ENCODE measurements at places on chromosomes 2 and 18.

- peak; percentile 28 for DNase-seq
Observed at GRCh38 chr2:27262379-27263286, at the start of gene SLC30A3. Gene SLC30A3, minus strand, starts transcription at chr2:27263047. Its CDS starts 141 bp downstream, at chr2:27262906.

- peak; percentile 33 for DNase-seq
Observed at GRCh38 chr2:7427293-7428060, 510.3 kb downstream of the RNF144A start.

GRCh38 chr18:39655341-39655740 is 2089.7 kb upstream of the CELF4 start:
- no peak for DNase-seq

- DNase-seq, result peak; percentile 51
Observed at GRCh38 chr18:24231773-24232735, 93.2 kb downstream of the CABYR start.

- no peak for DNase-seq
Observed at GRCh38 chr2:59733970-59734369, 819.5 kb downstream of the BCL11A start.

DNA sequence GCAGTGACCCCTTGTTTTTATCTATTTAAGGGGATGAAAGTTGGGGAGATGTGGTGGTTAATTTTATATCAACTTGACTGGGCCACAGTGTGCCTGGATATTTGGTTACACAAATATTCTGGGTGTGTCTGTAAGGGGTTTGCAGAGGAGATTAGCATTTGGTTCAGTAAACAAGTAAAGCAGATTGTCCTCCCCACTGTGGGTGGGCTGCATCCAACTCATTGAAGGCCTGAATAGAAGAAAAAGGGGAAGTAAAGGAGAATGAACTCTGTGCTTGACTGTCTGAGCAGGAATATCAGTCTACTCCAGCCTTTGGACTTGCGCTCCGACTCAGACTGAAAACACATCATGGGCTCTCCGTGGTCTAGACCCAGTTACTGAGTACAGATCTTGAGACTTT is 80.9 kb downstream of the GCA start:
- DNase-seq, result no peak

DNA sequence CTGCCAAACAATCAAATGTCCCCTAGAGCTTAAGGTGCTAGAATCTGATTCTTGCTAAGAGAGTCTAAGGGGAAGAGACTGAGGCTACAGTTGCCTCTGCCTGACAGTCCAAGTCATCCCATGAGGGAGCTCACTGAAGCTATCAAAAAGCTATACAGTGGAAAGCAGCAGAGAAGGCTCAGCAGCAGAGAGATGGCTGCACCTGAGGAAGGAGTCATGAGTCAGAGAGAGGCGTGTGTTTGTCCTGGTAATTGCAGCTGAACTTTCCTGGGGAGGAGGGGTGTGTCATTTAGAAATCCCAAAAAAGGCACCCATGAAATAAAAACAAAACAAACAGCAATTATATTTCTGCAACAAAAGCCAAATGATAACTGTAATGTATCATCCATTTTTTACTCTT is 305.2 kb upstream of the UBE2E3 start:
- no peak for DNase-seq

DNA sequence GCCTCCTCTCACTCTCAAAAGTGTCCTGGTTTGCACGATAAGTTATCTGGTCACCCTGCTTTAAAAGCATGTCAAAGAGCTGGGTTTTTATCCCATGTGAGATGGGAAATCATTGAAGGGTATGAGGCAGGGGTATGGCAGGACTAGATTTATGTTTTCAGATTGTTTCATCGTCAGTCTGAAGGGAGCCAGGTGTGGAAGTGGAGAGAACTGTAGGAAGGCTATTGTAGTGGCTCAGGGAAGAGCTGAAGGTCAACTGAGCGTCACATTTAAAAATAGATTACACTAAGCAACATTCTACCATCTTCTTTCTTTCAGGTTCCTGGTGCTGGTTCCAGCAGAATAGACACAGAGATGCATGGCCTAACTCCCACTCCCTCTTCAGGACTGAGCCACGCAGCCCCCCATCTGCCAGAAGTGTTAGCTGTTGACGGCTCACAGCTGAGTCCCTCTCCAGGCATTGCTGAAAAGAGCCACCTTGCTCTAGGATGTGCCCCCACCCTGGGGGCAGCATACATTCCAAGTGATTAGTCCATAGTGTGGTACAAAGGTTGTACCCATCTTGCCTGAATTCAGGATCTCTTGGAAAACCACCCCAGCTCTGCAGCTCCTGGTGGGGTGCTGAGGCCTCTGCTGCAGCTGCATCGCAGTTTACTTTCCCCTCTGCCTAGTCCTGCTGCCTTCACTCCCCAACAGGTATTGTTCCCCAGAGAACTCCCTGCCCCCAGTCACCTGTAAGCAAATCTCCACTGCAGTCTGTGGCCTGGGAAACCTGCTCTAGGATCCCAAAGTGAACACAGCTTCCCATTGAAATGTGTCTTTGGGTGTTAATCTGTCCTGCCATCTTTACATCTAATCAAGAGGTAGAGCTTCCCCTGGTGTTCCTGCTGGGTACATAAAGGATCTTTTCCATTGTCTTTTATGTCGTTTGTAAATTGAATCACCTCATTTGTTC is 79.5 kb upstream of the KLF7 start:
- no peak for DNase-seq

GRCh38 chr18:10368456-10369453 is 85.7 kb upstream of the APCDD1 start:
- no peak for DNase-seq

- no peak for DNase-seq
Observed at GRCh38 chr18:28409811-28410210, 232.9 kb upstream of the CDH2 start.

DNA sequence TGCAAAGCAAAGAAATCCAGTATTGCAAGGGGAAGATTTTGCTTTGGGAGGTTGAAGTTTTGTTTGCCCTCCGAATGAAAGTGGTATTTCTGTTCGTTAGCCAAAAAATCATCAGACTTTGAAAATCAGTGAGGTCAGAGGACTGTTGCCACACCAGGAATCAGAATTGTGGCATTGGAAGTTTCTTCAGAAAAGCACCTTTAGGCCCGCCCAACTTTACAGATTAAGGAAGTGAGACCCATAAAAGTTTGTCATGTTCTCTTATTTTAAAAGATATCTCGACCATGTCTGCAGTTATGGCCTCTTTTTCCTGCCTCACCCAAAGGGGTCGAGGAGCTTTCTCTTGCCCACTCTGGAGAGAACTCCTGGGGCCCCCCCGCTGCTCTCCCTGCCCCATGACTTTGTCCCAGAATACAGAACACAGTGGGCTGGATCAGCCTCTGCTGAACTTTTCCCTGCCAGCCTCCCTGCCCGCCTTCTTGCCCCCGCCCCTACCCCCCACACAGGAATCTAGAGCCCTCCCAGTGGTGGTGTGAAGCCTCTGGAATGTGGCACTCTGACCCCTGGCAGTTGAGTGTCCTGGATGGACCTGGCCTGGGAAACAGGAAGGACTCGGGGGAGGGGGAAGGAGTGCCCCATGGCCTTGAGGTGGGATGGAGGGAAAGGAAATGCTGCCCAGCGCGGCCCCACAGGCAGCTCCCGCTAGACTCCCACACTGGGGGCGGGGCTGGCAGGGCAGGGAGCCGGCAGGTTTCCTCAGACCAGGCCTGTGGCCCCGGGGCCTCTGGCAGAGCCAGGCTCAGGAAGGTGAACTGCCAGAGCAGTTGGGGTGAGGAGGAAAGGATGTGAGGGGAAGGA is 25.3 kb downstream of the CRIM1 start:
- DNase-seq, result peak; percentile 61

DNA sequence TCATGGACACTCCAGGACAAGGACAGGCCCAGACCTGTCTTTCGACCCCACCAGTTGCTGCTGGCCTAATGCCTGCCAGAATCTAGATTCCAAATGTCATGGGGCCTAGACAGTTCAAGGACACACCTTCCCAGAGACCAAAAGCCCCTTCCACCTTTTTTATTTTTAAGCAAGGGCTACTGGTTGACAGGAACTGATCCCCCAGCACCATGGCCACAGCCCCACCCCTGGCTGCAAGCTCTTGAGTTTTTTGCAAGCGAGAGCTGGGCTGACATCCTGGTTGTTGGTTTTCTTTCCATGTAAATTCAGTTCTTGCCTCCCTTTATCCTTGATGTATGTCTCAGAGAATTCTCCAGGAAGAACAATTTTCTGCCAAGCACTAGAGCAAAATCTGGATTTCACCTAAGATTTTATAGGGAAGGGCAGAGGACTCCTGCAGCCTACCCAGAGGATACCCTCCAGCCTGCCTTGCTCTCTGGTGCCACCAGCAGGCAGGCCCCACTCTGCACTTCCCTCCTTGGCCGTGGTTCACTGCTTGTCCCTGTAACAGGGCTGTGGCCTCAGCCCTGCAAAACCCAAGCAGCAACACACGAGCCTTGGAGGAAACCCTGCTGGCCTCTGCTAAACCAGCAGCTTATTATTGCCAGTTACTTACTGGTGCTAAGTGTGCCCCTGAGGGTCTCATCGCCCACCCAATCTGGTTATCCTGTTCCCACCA is 97.7 kb downstream of the TWIST2 start:
- peak; percentile 59 for DNase-seq

DNA sequence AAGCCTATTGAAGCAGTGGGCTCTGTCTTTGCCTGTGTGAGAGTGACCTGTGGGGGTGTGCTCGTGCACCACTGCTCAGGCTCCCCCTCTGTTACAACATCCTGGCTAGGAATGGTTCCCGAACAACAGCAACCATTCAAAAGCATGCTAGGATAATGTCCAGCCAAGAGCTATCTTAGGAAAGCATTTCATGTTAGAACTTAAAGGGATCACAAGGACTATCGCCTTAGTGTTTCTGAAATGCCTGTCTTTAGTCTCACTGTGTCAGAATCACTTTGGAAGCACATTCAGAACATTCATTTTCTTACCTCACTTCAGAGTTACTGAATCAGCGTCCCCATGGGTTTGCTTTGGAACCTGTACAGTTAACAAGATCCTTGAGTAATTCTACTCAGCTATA is 134.9 kb upstream of the DSEL start:
- DNase-seq, result no peak

- DNase-seq, result no peak
Observed at GRCh38 chr2:86430368-86430767, 10.8 kb upstream of the KDM3A start.

DNA sequence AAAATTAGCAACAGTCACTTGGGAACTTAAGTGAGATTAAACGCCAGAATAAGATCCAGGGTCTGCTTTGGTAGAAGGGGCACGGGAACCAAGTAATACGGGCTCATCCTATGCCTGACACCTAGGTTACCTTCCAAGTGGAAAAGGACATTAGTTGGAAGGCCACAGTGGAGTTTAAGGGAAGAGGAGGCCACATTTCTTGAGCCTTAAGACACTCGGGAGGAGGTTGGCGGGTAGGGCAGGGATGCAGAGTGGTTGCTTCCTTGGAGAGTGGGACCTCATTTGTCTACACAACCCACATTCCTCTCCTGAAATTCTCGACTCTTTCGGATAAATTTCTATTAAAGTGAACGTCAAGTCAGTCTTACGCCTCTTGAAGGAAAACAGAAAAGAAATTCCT is 510 bp upstream of the DNAH6 start:
- DNase-seq, result no peak

DNA sequence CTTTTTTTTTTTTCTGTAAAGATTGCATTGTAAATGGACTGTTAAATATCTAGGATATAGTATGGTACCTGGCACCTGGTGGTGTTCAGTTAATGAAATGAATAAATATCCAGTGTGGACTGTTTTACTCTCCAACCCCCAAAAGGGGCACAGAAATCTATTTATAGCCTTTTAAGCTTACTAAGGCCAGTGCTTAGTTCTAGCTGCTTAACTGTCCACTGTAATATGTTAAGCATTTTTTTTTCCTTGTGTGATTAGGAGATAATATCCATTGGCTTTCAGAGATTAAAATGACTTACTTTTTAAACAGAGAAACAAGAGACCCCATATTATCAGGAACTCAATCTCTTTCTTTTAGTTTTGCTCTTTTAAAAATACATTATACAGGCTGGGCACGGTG is 84.4 kb downstream of the ZNF532 start:
- DNase-seq, result no peak

GRCh38 chr18:11857177-11857887 is 6.1 kb downstream of the CHMP1B start:
- DNase-seq, result peak; percentile 100

DNA sequence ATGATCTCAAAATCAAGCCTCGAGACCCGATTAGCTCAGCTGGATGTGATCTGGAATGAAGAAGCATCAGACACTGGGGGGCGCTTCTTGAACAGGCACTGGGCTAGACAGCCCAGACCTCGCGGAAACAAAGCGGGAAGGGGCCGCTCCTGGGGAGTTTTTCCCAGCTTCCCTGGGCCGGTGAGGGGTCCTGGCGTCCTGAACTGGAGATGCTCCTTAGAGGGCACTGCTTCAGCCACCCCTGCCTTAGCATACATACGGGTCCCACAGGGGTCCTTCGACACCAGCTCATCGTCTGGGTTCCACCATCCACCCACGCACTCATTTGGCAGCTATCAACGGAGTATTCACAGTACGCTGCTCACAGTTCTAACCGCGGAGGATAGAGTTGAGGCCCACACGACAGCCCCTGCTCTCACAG is 146.7 kb downstream of the TSN start:
- DNase-seq, result no peak

DNA sequence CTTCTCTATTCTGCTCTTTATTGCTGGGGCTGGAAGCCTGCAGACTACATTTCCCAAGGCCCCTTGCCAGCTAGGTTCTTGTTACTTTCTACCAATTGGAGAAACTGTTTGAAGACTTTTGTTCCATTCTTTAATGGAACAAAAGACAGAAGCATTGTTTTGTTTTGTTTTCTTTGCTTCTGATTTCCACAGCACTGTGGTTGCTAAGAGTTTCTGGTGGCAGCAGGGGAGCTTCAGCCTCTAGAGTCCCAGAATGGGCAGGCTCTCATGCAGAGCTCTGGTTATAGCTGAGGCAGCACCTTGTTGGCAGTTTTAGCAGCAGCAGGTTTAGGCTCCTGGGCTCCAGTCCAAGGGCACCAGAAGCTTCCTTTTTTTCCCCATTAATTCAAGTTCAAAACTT is 234.3 kb downstream of the ETAA1 start:
- no peak for DNase-seq

DNA sequence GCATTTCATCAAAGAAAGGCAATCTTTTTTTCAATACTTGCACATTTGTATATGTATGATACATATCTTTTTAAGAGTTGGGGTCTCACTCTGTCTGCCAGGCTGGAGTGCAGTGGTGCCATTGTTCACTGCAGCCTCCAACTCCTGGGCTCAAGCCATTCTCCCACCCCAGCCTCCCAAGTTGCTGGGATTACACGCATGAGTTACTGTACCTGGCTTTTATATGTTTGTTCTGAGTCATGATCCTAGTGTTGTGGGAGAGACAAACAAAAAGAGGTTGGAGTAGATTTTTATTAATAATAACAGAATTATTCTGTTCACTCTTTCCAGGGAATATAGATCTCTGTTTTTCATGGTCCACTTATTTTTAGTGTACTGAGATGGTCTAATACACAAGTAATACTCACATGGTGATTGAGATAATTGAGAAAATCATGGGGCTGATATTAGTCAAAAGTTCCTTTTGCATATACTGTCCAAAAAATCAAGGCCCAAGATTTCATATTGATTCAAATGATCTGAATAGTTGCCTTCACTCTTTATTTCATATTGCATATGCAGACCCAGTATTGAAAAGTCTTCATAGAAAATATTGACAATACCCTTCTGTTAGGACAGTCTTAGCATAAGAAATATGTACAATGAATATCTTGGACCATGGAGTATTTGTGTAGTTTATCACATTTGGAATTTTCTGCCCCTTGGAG is 138.3 kb downstream of the FMNL2 start:
- DNase-seq, result no peak

- DNase-seq, result no peak
Observed at GRCh38 chr2:232436381-232437194, 19.4 kb upstream of the ALPI start.

Data from fibroblast of lung (primary cell).